ENCODE measurements at places on chromosomes 11 and 22. TPM values are rescaled to one million over a fixed set of nuclear protein-coding genes. Genes with fewer than 3 reads are reported as not detected.

UBQLNL gene
- not detected for total RNA-seq

POTEH gene
- total RNA-seq, result not detected

CD3G gene
- total RNA-seq, result not detected

MAJIN gene
- total RNA-seq, result not detected

CRYBA4 gene
- not detected for total RNA-seq

GSTT2 gene
- total RNA-seq, result not detected

All from A549 treated with Mapracorat at 1 μM for 4 hours (cell line).